ENCODE measurements at places on chromosomes 3 and 15.

DNA sequence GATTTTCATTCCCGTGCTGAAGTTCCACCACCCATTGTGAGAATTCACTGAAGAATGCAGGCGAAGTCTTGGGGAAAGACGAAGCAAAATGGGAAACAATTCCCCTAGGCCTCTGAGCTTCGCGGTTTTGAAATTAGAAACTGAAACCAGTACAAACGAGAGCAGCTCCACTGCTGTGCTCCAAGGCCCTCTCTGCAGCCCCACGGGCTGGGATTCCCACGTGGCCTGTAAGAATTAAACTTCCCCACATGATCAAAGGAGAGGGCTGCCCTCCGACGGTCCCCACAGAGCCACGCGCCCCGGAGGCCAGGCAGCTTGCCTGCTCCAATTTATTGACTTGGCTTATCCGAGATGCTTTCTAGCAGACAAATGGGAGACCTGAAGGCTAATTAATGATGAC is 144.0 kb downstream of the GREM1 start:
- no peak for DNase-seq

- no peak for DNase-seq
Measured at GRCh38 chr15:71698030-71698429, 112.3 kb upstream of the NR2E3 start.

- DNase-seq = peak; percentile 83
Measured at GRCh38 chr3:53072653-53073552, 27.0 kb upstream of the SFMBT1 start.

DNA sequence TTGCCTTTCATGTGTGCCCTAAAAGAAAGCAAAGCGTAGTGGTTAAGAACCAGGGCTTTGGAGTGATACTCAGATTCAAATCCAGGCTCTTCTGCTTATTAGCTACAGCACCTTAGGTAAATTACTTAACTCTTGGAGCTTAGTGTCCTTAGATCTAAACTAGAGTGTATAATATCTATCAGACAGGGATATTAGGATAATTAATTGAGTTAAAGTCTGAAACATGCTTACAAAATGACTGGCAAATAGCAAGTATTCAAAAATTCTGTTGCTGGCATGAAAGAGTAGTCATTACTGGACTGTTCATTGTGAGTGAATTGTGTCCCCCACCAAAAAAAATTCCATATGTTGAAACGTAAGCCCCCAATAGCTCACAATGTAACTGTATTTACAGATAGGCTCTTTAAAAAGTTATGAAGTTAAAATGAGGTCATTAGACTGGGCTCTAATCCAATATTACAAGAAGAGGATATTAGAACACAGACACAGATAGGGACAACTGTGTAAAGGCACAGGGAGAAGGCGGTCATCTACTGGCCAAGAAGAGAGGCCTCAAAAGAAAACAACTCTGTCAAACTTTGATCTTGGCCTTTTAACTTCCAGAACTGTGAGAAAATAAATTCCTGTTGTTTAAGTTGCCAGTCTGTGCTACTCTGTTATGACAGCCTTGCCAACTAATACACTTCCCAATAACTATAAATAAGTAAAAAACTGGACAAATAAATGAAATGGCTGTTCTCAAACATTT is 60.4 kb upstream of the LRRC3B start:
- DNase-seq = no peak

- no peak for DNase-seq
Measured at GRCh38 chr3:183966361-183966791, 51.3 kb downstream of the ABCC5 start.

GRCh38 chr3:72338942-72339669 is 509.1 kb downstream of the SHQ1 start:
- no peak for DNase-seq

GRCh38 chr3:160395297-160395696 is 3.7 kb downstream of the IFT80 start:
- no peak for DNase-seq
